ENCODE measurements at places on chromosomes 2 and 18.

DNA sequence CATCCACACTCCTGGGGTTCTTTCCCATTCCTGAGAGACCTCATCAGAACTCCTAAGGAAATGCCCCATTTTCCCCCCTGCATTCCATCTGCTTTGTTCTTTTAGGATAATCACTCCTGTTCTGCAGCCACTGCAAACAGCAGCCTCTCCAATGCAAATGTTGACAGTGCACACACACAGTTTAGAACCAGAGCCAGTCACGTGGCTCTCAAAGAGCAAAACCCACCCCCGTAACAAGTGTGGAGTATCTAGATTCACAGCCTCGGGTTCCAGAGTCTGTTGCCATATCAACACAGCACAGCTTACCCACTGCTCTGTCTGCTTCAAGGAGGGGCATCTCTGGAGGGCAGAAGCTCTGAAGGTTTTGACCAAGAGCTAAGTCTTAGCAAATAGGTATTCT is 180.0 kb downstream of the NAPG start:
- no peak for DNase-seq

- DNase-seq = no peak
Measured at GRCh38 chr2:153487448-153487847, 8.9 kb upstream of the RPRM start.

DNA sequence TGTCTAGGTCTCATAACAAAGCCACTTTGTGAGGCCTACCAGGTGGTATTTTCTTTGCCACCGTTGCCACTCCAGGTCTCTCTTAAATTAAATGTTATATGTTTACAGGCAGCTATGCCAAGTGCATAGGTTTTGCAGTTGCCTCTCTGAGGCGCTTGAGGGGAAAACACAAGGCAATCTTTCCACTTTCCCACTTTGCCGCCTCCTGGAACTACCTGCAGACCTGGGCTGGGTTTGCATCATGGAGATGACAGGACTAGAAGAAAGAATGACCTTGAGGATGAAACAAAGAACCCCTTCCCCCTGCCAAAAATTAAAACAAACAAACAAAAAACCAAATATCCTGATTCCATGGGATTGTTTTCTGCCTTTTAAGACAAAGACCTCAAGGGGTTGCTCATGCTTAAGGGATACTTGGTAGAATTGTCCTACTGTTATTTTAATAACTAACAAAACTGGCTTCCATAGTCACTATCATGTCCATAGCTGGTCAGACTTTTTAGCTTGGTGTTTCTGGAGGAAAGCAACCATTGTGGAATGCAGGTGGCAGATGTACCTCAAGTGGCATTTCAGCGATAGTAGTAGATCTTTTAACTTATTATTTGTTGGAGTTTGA is 159.9 kb downstream of the PRPF40A start:
- DNase-seq = no peak

DNA sequence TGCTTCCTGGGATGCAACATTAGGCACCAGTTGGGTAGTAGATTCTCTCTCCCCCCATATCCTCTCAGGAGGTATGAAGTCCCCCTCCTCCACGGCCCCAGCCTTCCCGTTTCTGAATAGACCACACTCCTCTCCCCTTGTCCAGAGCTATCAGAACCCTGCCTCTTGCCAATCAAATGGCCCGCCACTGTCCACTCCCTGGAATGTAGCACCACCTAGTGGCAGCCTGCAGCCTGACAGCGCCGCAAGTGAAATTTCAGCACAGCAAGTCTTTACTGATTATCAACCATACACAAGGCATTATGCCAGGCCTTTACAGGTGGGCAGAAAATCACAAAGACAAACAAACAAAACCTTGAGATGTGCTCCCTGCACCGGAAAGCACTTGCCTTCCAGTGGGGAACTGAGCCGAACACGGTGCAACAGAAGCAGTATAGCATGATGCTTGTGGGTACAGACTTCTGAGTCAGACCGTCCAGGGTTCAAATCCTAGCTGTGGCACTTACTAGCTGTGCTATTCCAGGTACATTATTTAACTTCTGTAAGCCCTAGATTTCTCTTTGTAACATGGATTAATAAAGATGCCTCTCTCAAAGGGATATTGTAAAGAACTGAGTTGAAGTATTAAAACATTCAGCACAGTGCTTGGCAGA is 174.0 kb downstream of the SMAD2 start:
- peak; percentile 49 for DNase-seq

GRCh38 chr18:61840324-61840723 is 52.5 kb downstream of the RNF152 start:
- DNase-seq = no peak

GRCh38 chr18:56563568-56563967 is 74.8 kb downstream of the TXNL1 start:
- DNase-seq = peak; percentile 39

DNA sequence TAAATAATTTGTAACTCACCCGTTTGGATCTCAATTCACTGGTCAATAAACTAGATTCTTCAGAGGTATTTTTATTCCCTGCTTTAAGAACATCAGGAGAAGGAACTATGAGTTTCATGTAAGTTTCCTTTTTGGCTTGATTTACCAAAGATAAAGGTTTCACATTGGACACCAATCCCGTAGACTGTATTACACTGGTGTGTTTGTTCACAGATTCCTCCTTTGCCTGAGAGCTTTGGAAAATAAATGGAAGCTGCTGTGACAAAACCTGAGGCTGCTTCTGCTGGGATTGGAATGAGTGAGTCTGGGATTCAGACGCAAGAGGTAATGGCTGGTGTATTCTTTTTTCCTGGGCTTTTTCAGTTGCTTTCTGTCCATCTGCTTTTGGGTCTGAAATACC is 151.8 kb upstream of the WDSUB1 start:
- no peak for DNase-seq

DNA sequence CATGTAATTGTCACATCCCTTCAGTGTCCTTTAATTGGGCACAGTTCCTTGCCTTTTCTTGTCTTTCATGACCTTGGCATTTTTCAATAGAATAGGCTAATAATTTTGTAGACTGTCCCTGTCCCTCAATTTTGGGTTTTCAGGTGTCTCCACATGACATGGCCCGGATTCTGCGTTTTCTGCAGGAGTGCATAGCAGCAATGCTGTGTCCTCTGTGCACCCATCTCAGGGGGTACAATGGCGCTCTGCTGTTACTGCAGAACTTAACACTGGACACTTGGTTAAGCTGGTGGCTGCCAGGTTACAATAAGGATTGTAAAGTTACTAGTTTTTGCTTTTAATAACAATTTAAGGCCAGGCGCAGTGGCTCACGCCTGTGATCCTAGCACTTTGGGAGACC is 51.3 kb downstream of the INPP5D start:
- DNase-seq = no peak

DNA sequence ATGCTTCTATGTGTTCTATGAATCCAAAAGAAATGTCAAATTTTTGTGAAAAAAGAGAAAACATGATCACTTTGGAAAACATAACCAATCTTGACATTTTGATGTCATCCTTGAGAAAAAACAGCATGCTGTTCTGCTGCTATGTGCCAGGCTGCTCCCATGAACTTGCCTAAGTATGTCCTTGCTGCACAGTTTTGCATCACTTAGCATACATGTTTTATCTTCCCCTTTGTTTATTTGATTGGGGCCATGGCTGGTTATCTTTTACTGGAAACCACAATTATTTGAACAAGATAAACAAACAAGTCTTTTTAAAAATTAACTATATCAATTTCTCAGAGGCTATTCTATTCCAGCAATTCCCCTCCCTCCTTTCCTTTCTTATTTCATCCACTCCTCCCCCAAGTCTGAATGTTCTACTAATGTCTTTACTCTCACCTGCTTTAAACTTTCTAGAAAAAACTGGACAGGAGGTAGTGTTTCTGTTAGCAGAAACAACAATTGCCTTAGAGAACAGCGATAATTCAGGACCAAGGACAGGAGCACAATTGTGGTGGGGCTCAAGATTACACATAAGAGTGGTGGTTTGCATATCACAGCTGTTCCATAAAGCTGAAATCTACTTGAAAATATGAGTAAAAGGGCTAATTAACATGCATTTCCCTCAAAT is 6.7 kb downstream of the AOX1 start:
- no peak for DNase-seq

DNA sequence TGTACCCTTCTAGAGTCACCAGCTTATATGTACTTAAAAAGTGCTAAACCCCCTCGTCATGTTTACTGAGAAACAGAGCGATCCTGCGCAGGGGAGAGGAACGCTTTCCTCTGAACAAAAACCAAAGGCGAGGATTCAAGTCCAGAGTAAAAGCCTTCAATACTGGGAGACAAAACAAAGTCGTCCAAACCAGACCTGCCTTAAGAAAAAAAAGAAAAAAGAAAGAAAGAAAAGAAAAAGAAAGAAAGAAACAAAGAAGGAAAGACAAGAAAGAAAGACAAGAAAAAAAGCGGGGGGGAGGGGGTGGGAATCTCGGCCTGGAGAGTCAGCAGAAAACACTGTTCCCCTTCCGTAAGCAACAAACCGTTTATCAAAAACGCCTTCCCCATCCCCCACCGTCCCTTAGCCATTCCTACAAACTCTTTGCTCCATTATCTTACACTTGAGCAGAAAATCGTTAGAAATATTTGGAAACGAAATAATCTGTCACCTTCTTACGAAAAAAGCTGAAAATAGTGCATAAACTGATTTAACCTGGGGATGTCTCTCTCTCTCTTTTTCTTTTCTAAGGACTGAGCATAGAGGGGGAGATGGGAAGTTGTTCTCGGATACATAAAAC is 3.3 kb downstream of the PTGR3 start:
- no peak for DNase-seq

Data from HuH-7 (cell line).